Activated T-cell treated with anti-CD3 and anti-CD28 coated beads for 48 hours (primary cell): ENCODE measurements at places on chromosomes 1 and 21.

DNA sequence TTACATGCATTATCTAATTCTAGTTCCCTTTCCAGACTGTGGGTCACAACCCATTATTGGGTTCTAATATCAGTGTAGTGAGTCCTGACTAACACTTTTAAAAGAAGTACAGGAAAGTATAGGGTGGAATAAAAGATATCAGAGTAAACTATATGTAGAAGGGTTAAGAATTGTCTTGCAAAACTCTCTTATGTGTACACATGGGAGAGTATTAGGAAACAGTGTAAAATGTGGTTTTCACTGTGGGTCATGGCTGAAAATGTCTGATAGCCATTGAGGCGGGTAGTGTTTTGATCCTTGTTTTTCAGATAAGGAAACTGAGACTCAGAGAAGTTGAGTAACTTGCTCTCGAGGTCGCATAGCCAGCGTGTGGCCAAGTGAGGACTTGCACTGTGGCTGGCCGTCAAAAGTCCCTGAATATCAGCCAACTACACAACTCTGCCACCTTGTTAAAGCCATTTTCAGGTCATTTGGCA lies 18.5 kb upstream of the MTARC1 start:
- DNase-seq, result no peak

GRCh38 chr1:154855186-154855851 lies 14.8 kb downstream of the KCNN3 start:
- no peak for DNase-seq

DNA sequence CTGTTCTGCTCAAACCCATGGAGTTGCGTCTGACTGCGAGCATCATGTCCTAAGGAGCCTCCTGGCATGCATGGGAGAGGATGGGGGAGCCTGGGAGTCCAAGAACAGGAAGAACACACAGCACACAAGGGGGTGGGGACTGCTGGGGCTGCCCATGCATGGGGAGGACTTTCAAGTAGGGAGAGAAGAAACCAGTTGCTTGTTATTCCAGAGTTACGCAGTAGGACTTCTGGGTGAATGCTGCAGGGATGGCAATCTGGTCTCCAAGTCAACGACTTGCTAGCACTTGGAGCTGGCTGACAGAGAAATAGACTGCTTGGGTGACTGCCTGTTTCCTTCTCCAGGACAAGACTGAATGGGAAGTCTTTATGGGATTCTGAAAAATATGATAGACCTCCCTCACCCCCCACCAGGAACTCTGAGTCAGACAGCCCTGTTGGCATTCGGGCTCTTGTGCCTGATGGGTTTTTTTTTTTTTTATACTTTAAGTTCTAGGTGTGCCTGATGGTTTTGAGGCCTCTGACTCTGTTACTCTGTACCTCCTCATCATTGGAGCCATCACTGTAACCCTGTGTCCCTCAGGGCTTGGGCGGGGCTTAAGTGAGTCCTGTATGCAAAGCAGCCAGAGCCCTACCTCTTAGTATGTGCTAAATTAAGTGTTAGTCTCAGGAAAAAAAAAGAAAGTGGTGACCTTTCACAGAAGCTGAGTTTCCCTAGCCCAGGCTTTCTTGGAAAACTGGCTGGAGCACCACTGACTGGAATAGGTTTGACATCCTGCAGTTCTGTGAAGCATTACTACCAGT lies 30.3 kb downstream of the MAP3K21 start:
- no peak for DNase-seq

GRCh38 chr21:15468368-15468767 lies 261.4 kb upstream of the USP25 start:
- no peak for DNase-seq

DNA sequence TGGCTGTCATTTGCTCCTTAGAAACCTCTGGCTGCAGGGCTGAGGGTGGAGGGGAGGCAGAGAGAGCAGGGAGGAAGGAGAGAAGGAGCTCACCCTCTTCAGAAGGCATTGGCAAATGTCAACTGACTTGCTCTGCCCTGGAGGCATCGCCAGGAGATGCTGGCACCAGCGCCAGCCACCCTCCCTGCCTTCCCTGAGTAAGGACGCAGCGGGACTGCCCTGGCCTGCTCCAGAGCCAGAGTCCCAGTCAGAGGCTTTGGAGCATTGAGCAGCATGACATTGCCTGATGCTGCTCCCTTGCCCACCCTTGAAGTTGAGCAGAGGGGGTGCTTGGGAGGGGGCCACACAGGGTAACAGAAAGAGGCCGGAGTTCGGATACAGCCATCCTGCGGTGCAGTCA lies 62.3 kb downstream of the DISP3 start:
- no peak for DNase-seq

DNA sequence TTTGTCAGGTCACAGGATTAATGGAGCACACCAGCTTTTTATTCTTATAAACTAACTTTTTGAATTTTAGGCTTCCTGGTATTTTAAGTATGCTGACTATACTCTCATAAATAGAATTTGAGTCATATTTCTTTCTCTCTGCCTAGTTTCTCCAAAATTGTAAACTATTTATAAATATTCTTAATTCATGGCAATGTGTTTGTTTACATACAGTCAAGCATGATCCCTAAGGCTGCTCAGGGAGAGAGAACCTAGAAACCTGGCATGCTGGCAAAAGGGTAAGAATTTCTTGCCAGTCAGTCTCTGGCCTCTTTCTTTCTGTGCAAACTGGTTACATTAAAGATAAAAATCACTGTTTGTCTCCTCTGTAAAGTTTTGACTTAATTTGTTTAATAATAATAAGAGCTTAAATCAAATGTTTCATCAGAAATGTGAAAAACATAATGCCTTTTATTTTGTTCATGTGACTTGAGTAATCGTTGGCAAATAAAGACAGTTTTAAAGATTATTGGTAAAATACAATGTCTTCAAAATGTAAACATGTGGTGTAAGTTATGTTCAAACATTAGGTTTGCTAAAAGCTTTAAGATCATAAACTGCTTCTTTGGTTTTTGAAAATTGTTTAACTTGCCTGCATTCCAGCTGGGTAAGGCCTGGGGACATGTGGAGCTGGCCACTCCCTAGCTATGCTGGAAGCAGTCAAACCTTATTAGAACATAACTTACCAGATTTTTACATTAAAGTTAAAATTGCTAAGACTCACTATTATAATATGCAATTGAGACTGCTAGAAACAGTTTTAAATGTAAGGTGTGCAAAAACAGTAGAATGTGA lies 1401.7 kb downstream of the NCAM2 start:
- no peak for DNase-seq

GRCh38 chr1:45266151-45266801 lies 59.9 kb upstream of the ZSWIM5 start:
- no peak for DNase-seq

DNA sequence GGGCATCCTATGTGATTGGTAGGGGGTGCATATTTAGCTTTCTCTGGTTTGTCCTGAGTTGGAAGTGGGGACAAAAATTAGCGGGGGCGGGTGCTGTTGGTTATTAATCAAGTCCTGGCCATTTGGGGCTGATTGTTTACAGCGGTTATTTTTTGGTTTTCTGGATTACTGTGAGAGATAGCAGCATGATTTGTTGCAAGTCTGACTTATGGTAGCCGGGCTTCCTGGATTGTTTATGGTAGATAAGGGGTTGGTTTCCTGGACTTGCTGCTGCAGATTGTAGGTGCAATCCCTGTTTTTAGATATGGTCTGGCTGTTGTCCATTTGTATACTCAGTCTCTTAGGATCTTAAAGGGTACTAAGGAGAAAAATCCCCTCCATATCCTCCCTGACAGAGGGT lies 12.1 kb upstream of the PROK1 start:
- DNase-seq, result no peak

GRCh38 chr1:241424480-241424971 lies 67.5 kb upstream of the RGS7 start:
- DNase-seq, result no peak

DNA sequence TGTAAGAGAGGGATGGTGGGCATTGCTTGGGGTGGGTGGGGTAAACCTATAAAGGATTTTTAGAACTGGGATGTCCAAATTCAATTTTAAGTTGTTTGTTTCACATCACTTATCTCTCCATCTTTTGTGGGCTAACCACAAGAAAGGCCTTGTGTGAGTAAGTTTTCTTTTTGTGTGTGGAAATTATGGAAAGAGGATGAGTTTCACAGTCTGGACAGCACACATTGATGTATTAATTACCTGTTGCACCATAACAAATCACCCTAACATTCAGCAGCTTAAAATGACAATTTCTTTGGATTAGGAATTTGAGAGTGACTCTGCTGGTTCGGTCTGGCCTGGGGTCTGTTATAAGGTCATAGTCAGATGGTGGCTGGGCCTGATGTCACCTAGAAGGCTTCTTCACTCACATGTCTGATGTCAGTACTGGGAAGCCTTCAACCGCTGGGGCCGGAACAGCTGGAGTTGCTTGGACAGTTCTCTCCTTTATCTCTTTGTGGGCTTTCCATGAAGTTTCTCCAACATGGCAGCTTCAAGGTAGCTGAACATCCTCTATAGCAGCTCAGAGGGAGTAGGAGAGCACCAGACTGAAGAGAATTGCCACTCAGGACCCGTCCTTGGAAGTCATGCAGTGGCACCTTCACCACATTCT lies 2.0 kb upstream of the COL9A2 start:
- no peak for DNase-seq

DNA sequence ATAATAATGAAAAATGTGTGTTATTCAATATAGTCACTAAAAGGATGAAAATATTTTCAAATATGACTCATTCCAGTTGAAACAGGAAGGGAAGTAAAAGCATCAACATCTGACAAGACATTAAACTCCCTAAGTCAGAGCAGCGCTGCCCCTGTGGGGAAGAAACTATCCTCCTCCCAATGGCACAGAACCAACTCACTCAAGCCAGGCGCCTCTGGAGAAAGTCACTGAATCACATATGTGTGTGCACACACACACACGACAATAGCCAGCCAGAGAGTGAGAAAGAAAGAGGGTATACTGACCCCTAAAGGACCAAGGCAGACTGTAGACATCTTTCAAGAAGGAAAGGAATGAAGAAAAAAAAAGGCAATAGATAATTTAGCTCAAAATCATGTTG lies 126.9 kb downstream of the SETD4 start:
- no peak for DNase-seq

DNA sequence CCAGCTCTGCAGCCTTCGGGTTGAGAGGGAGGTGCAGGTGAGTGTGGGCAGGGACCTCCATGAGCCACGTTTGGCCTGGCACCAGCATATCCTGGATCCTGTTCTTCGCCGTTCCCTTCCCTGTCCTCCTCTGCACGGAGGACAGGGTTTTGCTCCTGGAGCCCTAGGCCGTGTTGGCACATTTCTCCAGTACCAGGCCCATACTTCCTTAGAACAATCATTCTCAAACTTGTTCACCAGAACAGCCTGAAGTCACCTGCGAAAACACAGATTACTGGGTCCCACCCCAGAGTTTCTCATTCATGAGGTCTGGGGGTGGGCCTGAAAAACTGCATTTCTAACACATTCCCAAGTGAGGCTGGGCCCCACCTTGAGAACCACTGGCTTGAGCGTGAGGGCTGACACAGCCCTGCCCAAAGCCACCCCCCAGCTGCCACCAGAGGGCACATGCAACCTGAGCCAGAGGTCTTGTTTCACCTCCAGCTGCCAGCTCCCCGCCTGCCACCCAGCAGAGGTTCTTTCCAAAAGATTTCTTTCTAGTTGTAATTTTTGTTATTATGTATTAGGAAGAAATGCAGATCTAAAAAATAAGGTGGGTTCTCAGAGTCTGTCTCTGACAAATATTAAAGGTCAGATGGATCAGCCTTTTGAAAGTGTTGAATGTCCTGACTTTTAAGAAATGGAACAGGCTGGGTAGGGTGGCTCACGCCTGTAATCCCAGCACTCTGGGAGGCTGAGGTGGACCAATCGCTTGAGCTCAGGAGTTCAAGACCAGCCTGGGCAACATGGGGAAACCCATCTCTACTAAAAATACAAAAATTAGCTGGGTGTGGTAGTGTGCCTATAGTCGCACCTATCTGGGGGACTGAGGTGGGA lies 39.6 kb upstream of the LDLRAP1 start:
- DNase-seq, result peak; percentile 56

DNA sequence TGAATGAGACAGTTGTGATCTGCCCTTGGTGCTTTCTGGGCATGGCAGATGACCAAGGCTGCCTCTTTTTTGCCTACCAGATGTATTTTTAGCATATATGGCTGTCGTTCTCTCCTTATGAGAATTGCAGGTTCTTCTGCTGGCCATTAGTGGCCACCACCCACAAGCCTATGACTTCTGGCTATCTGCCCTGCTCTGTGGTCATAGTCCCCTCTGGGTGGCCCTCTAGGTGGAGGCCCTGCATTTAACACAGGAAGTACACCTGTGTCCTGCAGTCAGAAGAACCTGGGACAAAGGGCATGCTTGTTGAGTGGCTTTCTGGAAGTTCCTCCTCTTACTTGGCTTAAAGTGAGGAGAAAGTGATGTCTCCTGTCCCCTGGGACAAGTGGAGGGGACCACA lies 6.5 kb downstream of the FCAMR start:
- DNase-seq, result no peak

DNA sequence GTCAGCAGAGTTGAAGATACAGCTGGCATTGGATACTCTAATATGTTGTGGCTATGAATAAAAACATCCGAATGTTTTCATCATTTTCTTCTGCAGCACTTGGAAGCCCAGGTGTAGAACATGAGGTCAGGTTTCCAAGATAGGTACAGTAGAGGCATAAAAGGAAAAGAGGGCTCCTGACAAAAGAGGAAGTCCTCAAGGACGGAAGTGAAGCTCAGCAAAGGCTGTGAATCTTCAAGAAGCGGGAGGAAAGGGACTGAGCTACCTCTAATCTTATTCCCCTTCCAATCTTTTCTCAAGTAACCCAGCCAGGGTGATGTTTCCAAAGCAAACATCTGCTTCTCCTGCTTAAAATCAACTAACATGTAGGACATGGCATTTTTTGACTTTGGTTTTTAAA lies 4.4 kb upstream of the PIK3C2B start:
- DNase-seq, result no peak

DNA sequence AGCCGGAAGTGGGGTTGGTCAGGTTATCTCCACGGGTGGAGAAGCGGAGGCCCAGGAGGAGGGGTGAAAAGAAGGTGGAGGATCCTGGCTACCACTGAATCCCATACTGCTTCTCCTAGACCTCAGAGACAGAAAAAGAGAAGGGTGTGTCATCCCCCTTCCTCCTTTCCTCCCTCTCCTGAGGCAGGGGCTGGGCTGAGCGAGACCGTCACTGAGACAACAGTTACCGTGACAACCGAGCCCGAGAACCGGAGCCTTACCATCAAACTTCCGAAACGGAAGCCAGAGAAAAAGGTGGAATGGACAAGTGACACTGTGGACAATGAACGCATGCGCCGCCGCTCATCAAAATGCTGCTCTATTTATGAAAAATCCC lies 42.1 kb upstream of the NBPF3 start:
- no peak for DNase-seq

- no peak for DNase-seq
These were observed 50.8 kb upstream of the COL24A1 start for GRCh38 chr1:86207323-86207722.

- DNase-seq, result no peak
These were observed 4.8 kb upstream of the MYOG start for GRCh38 chr1:203090421-203091198.

- DNase-seq, result no peak
These were observed 5.0 kb upstream of the CDC14A start for GRCh38 chr1:100347009-100347966.
